ENCODE measurements at places on chromosomes 7 and 10. TPM values are rescaled to one million over a fixed set of nuclear protein-coding genes. Genes with fewer than 3 reads are reported as not detected.

The SFTPA1 gene
- total RNA-seq, result 11.9 TPM

The AOC1 gene
- total RNA-seq, result 0.45 TPM

The CDNF gene
- 0.45 TPM for total RNA-seq

The ANXA8L1 gene
- total RNA-seq, result not detected

DNA sequence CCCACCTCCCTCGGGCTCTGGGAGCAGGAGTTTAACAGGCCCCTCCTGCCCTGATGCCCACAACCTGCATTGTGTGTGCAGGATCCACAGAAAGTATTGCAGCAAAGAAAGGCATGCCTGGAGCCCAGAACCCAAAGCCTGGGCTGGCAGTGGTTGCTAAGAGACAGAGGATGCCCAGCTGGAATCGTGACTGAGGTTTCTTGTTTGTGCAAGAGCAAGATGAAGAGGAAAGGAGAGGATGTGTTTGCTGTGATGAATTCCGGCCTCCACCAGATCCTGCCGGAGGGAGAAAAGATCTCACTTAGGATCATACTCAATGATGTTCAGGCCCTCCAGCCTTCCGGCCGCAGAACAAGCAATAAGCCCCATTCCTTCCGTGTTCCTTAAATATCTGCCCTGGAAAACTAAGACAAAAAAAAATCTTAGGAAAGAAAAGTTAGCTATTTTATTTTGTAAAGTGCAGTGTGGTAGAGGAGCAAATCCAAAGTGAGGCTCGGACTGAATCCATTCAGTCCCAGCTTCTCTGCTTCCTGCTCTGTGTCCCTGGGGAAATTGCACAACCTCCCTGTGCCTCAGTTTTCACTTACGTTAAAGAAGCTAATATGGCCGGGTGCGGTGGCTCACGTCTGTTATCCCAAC, 57.1 kb downstream of the SLIT1 start:
- H3K4me3 ChIP-seq, result no peak overlapping the region
- no peak for DNase-seq
- peaks cover 7% of the 10 kb centered on the region for H3K4me1 ChIP-seq

All from esophagus muscularis mucosa (tissue), 4 donors.